Suprapubic skin (tissue), 4 donors: ENCODE measurements at places on chromosomes 12 and 14. TPM values are rescaled to one million over a fixed set of nuclear protein-coding genes. Genes with fewer than 3 reads are reported as not detected.

TAS2R50 gene
- total RNA-seq, result 4.8 TPM

ARG2 gene
- total RNA-seq, result 6.1 TPM

BCL2L2 gene
- total RNA-seq, result 42.0 TPM

ST8SIA1 gene
- total RNA-seq, result 14.4 TPM

RASSF8 gene
- 14.2 TPM for total RNA-seq

NOP9 gene
- total RNA-seq, result 22.0 TPM

ATXN7L3B gene
- total RNA-seq, result 29.0 TPM

INHBE gene
- not detected for total RNA-seq

TAS2R20 gene
- 1.0 TPM for total RNA-seq

AQP2 gene
- total RNA-seq, result not detected

TEX22 gene
- total RNA-seq, result not detected

CIROP gene
- not detected for total RNA-seq

BIN2 gene
- 0.68 TPM for total RNA-seq

ACADS gene
- 22.7 TPM for total RNA-seq
